Renal cortical epithelial cell (primary cell): ENCODE measurements at places on chromosomes 13 and 19.

GRCh38 chr19:46630586-46631205, 5.3 kb downstream of the GNG8 start:
- no peak for DNase-seq

DNA sequence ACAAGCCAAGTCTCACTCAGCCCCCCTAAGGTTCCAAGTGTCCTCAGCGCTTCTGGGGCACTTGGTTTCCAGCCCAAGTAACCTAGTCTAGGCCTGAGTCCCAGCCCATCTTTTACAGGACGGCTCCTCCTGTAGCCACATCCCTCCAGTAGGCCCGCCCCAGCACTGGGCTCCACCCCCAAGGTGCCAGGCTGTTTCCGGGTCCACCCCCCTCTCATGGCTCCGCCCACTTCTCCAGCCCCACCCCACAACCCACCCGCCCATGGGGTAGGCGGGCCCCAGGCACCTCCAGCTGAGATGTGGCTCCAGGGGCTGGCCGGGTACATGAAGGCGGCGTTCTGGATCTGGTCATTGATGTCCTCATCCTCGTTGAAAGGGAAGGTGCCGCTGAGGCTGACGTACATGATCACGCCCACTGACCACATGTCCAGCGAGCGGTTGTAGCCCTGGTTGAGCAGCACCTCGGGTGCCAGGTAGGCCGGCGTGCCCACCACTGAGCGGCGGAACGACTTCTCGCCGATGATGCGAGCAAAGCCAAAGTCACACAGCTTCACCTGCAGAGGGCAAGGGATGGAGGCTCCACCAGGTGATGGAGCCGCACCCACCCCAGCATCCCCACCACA, 17.2 kb upstream of the DACT3 start:
- DNase-seq, result no peak

- no peak for DNase-seq
These were observed 173.4 kb upstream of the SGCG start for GRCh38 chr13:23007426-23007825.

- DNase-seq, result no peak
These were observed 1.4 kb upstream of the ICAM4 start for GRCh38 chr19:10285393-10285792.

GRCh38 chr19:7919610-7920518, at the start of gene SNAPC2:
Gene SNAPC2, plus strand, starts transcription at chr19:7920338. Its CDS starts 29 bp downstream, at chr19:7920367.
- peak; percentile 77 for DNase-seq

DNA sequence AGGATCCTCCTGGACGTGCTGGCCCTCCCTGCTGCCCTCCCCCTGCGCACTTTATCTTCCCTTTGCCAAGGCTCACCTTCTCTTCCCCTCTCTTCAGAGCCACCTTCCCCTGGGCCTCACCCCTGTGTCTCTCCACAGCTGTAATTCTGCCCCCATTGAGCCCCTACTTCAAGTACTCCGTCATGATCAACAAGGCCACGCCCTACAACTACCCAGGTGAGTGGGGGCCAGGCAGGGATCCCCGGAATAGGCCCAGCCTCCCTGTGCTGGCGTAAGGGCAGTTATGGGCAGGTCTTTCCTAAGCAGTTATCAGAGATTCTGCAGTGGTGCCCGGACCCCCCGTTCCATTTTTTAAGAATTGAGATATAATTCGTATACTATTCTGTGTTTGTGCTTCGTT, 3.1 kb downstream of the NDUFA3 start:
- DNase-seq, result no peak

DNA sequence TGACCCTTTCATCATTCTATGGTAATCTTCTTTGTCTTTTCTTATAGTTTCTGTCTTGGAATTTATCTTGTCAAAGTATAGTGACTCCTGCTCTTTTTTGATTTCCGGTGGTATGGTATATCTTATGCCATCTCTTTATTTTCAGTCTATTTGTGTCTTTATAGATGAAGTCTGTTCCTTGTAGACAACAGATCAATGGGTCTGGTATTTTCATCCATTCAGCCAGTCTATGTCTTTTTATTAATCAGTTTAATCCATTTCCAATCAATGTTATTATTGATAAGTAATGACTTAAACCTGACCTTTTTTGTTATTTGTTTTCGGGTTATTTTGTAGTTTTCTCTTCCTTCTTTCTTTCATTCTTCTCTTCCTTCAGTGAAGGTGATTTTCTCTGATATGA, 495.9 kb upstream of the PCDH9 start:
- DNase-seq, result no peak
